ENCODE measurements at places on chromosomes 6 and 20. TPM values are rescaled to one million over a fixed set of nuclear protein-coding genes. Genes with fewer than 3 reads are reported as not detected.
A peak's percentile ranks its signal among the peaks of the same experiment; 100 is the strongest.

DNA sequence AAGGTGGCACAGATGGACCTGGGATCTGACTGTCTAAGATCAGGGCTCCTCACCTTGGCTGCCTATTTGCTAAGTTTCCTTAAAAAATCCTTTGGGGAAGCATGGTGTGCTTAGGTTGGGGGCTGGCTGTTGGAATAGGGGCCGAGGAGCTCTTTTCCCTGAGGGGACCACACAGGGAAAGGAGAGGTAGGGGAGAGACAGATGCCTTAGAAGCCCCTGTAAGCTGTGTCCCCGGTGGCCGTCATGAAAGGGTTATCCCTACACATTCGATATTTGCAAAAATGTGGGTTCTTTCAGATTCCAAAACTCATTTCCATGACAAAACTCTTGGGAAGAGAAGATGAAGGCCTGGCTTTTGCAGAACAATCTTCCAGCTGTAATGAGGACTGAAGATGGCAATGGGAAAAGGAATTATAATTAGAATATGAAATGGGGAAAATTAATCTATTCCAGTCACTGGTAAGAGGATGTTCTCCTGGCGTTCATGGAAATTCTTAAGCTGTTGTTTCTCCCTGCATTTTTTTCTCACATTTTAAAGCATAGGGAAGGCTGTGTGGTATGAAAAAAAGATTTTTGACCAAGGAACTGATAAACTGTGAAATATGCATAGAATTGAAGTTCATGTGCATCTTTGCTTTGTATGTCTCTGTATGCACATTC, 53.8 kb downstream of the TOX2 start:
- no peak for DNase-seq

DNA sequence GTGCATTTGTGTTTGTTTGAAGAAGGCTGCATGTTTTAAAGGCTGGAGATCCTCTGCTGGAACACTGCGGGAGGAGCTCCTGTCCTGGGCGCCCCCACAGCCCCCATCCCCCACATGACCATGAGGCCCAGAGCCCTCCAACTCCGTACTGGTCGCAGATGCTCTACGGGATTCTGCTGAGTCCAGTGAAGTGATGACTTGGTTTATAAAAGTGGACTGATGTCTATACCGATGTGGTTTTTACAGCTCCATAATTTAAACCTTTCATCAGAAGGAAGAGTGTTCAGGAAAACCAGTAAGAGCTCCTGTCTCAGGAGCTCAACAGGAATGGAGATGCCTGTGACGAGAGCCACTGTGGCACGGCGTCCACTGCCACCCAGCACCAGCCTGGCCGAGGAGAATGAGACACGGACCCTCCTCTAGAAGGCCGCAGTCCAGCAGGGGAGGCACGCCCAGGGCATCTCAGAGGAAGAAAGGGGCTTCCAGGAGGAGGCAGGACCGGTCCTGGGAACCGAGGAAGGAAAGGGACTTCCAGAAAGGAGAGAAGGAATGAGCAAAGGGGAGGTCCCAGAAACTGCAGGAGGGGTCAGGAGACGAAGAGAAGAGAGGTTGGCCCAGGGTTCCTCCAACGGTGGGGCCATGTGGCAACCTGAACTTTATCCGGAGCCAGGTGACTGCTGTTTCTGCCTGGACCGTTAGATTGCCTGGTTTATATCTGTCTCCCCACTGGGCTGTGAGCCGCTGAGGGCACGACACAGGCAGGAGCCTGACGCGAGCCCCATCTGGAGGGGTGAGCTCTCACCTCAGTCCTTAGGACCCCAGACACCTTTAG, 26.9 kb downstream of the BFSP1 start:
- peak; percentile 10 for DNase-seq

DNA sequence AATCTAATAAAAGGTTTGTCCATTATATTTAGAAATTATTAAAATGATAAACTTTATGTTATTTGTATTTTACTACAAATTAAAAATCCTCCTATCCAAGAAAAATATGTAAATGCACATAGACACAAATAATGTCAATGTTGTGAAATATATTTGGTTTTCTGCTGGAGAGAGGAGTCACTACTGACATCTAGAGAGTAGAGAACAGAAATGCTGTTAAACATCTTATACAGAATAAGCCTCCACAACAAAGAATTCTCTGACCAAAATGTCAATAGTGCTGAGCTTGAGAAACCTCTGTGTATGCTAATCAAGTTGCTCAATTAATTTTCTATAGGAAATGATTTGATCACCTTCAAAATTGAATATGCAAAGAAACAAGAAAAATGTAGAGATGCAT, 12.4 kb downstream of the HTR1B start:
- DNase-seq, result no peak

- no peak for DNase-seq
Observed at GRCh38 chr20:50095476-50096078, 17.4 kb downstream of the UBE2V1 start.

GRCh38 chr20:36040571-36040970, 72.2 kb downstream of the CNBD2 start:
- no peak for DNase-seq

DNA sequence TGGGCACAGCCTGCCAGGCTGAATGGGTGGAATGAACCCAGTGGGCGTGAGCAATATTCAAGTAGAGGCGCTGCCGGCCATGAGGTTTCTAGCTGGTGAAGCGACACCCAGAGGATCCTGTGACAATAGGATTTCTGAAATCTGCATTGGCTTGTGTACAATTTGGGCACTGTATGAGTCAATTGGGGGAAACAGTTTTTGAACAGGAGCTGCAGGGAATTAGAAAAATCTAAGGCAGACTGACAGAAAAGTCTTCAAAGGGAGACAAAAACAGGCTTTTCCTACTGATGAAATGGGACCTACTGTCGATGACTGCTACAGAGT, 148.8 kb upstream of the PROKR2 start:
- DNase-seq, result no peak

BTBD9 gene
- 12.2 TPM for total RNA-seq

DNA sequence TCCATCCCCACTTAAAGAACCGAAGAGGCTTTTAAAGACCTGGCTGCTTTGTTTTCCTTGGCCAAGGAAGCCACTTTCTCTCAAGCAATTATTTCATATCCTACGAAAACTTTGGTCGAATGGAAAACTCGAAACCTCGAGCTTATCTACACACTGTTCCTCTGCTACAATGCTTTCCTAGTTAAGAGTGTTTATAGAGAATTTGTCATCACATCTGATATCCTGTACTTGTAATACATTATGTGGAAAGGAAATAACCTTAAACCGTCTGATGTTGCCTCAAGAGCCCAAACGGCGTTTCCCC, 28.1 kb downstream of the TFAP2B start:
- no peak for DNase-seq

SLC22A2 gene
- total RNA-seq, result not detected

MEI4 gene
- total RNA-seq, result not detected

HS3ST5 gene
- total RNA-seq, result not detected

DNA sequence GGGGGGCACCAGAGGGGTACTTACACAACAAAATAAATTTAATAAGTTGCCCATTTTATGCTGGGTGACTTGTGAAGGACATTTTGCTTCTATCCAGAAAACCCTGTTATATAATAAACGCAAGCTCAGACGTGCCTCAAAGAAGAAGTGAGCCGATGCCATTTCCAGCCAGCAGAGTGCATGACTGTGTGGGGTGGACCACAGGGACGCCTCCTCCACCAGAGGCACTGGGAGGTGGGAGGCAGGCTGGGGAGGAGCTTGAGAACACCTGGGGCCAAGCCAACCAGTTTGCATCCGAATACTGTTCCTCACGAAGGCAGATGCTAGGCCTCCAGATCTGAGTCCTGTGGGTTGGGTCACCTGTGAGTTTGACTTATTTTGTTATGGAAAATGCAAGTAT, 363.8 kb downstream of the RNGTT start:
- DNase-seq, result no peak

DNA sequence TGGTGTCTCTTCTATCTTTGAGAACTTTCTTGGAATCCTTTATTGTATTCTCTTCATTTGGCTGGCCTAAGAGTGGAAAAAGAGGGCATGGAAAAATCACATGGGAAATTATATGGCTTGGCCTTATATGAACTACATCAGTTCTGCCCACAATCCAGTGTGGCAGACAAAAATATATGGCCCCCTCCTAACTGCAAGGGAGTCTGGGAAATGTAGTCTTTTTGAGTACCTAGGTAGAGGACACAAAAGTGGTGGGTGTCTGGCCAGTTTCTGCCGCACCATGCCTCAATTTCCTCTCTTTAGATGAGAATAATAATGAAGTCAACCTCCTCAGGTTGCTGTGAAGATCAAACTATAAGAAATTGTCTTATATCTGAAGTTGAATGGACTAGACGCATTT, 109.3 kb downstream of the SCP2D1 start:
- DNase-seq, result no peak

IL17A gene
- 11.9 TPM for total RNA-seq

GRCh38 chr6:53585208-53585900, 40.5 kb upstream of the GCLC start:
- peak; percentile 12 for DNase-seq

- peak; percentile 44 for DNase-seq
Observed at GRCh38 chr20:49712996-49713752, 504 bp downstream of the B4GALT5 start.

GRCh38 chr20:24989162-24989561, 3.4 kb downstream of the APMAP start:
- DNase-seq, result no peak

- DNase-seq, result no peak
Observed at GRCh38 chr6:107062691-107063090, 34.7 kb downstream of the MTRES1 start.

GRCh38 chr6:10963113-10963512, 76.3 kb downstream of the SYCP2L start:
- no peak for DNase-seq

CAP2 gene
- not detected for total RNA-seq

DAAM2 gene
- total RNA-seq, result not detected

GRCh38 chr6:143009851-143010250, 50.8 kb upstream of the AIG1 start:
- DNase-seq, result no peak

HLA-DQB2 gene
- total RNA-seq, result 0.61 TPM

DNA sequence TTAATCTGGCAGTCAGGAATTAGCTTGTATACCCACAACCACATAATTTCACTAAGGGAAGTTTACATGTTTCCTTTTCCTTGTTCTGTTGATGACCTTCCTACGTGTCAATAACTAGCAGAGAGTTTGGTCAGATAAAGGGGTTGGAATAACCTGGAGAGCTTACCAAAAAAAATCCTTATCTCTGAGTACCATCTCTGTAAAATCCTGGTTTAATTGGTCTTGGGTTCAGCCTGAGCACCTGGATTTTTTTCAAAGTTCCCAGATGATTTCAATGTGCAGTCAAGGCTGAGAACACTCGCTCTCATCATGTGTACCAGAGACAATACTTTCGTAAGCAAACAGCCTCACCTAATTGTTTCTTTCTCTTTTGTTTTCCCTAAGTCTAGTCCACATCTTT, 483.8 kb upstream of the FLRT3 start:
- DNase-seq, result no peak

- no peak for DNase-seq
Observed at GRCh38 chr6:43853066-43853650, 83.1 kb downstream of the VEGFA start.

GRCh38 chr20:57810511-57811373, 100.9 kb upstream of the PMEPA1 start:
- no peak for DNase-seq

DNA sequence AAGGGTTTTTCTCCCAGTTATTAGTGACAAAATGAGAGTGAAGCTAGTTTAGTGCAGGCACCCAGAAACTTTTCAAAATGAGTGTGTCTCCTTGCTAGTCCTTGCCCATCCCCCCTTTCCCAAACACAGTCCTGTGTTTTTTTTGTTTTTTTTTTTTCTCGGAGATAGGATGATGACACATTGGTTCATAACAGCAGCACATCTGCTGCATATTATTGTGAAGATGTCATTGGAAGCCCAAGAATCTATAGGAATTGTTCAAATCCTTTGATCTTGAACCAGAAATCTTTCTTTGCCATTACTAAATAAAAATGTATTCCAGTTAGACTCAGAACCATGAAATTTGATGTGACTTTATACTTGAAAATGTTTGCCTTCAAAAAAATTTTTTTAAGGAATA, 162.4 kb downstream of the FRK start:
- DNase-seq, result no peak

GRCh38 chr20:35010405-35011192, 54.9 kb downstream of the MYH7B start:
- DNase-seq, result no peak

DNA sequence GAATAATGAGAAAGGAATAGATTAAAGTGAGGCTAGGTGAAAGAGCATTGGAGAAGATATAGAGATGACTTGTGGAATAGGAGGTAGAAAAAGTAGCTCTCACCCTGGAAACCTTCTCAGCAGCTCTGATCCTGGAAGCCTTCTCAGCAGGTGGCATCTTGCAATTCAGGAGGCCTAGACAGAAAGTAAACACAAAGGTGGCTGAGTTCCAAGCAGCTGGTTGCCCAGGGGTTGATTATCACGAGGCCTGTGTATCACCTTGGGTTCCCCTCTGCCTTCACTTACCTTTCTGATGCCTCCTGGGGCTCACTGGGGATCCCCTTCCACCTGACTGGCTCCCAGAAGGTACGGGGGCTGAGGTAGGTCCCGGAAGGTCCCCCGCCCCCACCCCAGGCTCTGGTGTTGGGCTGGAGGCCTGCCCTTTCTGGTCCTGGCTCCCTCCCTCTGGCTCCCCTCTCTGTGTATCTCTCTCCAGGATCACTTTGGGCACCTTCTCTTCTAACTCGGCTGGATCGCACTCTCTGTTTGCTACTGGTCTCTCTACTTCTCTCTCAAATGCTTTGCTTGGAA, 9.7 kb downstream of the MDC1 start:
- DNase-seq, result no peak

DNA sequence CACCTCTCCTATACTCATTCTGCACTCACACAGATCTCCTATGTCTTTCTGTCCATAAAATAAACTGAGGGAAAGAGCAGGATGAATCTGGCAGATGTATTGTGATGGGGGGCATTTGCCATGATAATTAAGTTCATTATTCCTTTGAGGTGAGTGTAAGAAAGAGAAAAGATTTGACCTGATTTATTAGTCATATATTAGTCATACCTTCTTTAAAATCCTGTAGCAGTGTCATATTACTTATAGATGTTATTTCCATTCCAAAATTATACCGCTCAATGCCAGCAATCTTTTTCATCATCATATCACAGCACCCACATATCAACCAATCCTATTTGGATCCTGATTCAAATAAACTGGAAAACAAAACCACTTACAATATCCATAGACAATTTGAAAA, 733.3 kb upstream of the SLC35B3 start:
- DNase-seq, result no peak

DNA sequence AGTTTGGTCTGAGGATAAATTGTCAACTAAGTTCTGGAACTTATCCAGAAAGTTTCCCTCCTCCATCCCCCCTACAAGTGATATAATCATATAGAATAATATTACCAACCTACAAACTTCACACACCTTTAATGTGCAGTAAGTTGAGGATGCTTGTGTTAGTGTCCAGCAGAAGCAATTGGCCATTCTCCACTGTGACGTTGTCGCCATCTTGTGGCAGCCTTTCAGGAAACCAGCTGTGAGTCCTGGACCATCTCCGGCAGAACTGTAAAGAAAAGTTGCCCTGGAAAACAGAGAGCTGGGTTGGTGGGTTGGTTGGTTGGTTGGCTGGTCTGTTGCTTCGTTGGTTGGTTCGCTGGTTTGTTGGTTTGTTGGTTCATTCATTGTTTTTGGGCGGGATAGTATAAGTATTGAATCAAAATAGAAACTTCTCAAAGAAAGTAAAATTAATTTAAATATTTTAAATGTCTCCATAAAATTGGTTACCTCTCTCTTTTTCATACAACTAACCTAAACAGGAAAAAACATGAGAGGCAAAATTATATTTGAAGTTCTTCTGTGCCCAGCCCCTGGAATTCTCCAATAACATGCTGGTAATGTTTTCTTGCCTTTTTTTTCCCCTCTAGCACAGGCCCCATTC, 127.5 kb downstream of the PKHD1 start:
- DNase-seq, result peak; percentile 78

All from activated CD4-positive, alpha-beta T cell treated with anti-CD3 and anti-CD28 coated beads for 36 hours (primary cell).